IMR-90 (cell line): ENCODE measurements at places on chromosomes 2 and 18. TPM values are rescaled to one million over a fixed set of nuclear protein-coding genes. Genes with fewer than 3 reads are reported as not detected.
A peak's percentile ranks its signal among the peaks of the same experiment; 100 is the strongest.

DNA sequence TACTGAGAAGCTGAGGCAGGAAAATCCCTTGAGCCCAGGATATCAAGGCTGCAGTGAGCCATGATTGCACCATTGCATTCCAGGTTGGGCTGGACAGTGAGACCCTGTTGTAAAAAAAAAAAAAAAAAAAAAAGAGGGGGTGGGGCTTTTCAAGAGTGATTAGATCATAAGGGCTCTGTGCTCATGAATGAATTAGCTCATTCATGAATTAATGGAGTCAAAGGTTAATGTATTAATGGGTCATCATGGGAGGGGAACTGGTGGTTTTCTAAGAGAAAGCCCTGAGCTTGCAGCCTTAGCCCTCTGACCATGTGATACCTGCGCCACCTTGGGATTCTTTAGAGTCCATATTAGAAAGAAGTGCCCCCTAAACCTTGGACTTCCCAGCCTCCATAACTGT is 4.5 kb downstream of the SLC19A3 start:
- no peak for DNase-seq

- DNase-seq = peak; percentile 33
These were observed 30.9 kb upstream of the ICOS start for GRCh38 chr2:203905656-203906055.

GRCh38 chr18:70319187-70319586 is 30.3 kb downstream of the SOCS6 start:
- no peak for DNase-seq

- DNase-seq = no peak
These were observed 101.5 kb downstream of the KCNF1 start for GRCh38 chr2:11013196-11013595.

DNA sequence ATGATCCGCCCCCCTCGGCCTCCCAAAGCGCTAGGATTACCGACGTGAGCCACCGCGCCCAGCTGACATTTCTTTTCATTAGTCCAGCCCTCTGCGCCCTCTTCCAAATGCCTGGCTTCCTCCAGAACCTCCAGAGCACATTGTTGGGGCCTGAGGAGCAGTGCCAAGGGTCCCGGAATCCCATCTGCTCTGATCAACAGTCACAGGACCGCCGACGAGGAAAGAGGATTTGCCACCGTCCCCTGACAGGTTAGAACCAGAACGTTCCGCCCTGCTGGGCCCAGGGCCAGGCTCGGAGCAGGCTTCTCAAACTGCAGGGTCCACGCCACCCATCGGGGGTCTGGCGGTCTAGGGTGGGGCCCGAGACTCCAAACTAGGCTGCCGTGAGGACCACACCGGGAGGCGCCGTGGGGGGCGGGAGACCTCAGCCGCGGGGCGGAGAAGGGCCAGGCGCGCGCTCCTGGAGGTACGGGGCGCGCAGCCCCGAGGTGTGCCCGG is 36.9 kb upstream of the ITM2C start:
- no peak for DNase-seq

- no peak for DNase-seq
These were observed 27.6 kb downstream of the AAK1 start for GRCh38 chr2:69615969-69616368.

The CAD gene
- 12.9 and 17.8 TPM in 2 replicates for total RNA-seq

The NAPG gene
- total RNA-seq = 32.8 and 39.2 TPM in 2 replicates

The GAL3ST2 gene
- not detected in 2 replicates for total RNA-seq
